IPS DF 6.9 (cell line): ENCODE measurements at places on chromosomes 1 and 21.

- no peaks in the 10 kb centered on the region for H3K27me3 ChIP-seq
- DNase-seq: no peak
- no peaks in the 10 kb centered on the region; the same call in 1 of the 2 replicates for H3K36me3 ChIP-seq
- no peak overlapping the region for H3K4me3 ChIP-seq
These were observed 168.6 kb downstream of the PRDM16 start for GRCh38 chr1:3237570-3237969.

DNA sequence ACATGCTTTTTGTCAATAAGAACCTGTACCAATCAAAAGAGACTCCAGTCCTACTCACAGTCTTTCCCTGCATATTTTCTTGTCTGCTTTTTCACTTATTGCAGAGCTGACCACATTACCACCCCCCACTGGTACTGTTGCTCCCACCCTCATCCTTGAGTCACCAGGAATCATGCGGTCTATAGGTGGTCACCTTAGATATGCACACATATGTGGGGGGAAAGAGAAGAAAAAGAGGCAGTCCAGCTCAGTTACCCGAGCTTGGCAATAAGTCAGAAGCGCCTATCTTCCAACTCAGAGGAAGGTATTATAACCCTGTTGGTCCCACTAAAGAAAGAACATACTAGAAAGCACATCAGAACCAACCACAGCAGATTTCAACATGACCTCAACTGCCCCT lies 119.2 kb downstream of the SMYD2 start:
- no peak overlapping the region for H3K27ac ChIP-seq
- DNase-seq: no peak
- H3K27me3 ChIP-seq: no peaks in the 10 kb centered on the region
- no peak overlapping the region for H3K4me3 ChIP-seq
- H3K36me3 ChIP-seq: 0 out of 2 replicates have a peak, but pooled peaks cover 3% of the 10 kb centered on the region

DNA sequence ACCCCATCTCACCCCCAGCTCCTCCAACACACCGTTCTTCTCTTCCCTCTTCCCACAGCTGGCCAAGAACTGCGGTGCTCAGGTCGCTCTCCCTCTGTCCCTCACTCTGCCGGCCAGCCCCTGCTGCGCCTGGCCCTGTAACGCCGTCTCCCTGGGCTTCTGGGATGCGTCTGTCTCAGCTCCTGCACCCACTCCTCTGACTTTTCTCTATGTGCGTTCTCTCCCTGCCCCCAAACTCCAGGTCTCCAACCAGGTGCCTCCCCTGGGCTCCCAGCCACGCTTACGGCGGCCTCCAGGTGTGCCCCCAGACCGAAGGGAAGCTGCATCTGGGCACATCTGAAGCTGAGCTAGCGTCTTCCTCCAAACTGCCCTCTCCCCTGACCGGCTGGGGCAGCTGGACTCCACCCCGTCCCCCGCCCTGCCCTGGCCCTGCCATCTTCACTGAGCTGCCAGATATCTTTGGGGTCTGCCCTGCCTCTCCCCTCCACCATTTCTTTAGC lies 2.6 kb downstream of the KRTAP10-12 start:
- no peaks in the 10 kb centered on the region for H3K27me3 ChIP-seq
- no peak for DNase-seq
- no peak overlapping the region for H3K27ac ChIP-seq
- no peak overlapping the region for H3K4me3 ChIP-seq
- H3K36me3 ChIP-seq: no peaks in the 10 kb centered on the region

DNA sequence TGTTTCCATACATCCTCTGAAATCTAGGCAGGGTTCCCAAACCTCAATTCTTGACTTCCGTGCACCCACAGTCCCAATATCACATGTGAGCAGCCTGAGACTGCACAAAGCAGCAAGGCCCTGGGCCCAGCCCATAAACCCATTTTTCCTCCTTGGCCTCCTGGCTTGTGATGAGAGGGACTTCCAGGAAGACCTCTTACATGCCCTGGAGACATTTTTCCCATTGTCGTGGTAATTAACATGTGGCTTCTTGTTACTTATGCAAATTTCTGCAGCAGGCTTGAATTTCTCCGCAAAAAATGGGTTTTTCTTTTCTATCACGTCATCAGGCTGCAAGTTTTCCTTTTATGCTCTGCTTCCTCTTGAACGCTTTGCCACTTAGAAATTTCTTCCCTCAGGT lies 3.3 kb upstream of the PIGK start:
- H3K4me3 ChIP-seq: no peak overlapping the region
- no peaks in the 10 kb centered on the region for H3K27me3 ChIP-seq
- no peak for DNase-seq
- 0 out of 2 replicates have a peak, but pooled peaks cover 4% of the 10 kb centered on the region for H3K36me3 ChIP-seq

GRCh38 chr1:115740811-115741210 lies 27.7 kb downstream of the CASQ2 start:
- no peak overlapping the region for H3K4me3 ChIP-seq
- H3K27me3 ChIP-seq: no peaks in the 10 kb centered on the region
- H3K36me3 ChIP-seq: no peaks in the 10 kb centered on the region
- DNase-seq: no peak
